ENCODE measurements at places on chromosomes 6 and 20.

DNA sequence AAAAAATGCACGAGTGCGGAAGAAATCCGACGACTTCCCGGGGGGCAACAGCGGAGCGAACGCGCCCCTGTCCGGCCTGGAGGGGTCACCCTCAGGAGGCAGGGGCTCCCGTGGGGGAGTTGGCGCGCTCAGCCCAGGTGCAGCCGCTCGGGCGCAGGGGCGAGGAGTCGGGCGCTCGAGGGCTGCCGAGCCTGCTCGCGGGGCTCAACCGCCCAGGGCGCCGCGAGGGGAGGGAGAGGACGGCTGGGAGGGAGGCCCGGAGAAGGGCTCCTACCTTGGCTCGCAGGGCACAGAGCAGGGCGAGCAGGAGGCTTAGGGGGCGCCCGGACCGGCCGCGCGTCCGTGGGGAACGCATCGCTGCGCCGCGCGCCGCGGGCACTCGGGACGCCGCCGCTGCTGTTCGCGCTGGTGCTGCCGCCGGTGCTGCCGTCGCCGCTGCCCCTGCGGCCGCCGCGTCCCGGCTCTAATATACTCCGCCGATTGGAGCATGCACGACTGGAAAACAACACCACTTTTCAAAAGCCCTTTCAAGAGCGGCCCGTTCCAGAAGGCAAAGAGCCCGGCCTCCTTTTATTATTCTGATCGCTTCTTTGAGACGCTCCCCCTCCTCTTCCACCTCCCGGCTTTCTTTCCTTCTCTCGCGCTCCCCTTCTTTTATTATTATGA is 490 bp downstream of the JAG1 start:
- DNase-seq = peak; percentile 41

DNA sequence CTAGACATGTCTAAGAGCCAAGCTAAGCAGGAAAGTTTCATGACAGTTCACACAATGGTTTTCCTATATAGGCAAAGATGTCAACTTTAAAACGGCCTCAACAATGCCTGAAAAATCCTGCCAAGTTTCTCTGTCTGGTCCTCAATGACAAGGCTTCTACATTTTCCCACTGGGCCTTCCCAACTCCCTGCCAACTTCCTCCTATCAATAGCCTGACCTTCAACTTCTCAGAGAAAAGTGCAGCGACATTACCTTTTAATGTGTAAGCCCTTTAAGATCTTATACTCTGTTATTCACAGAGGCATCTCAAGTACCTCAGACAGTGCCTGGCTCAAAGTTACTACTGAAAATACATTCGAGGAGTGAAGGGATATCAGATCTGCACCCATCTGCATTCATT is 56.2 kb upstream of the BTBD3 start:
- DNase-seq = no peak

DNA sequence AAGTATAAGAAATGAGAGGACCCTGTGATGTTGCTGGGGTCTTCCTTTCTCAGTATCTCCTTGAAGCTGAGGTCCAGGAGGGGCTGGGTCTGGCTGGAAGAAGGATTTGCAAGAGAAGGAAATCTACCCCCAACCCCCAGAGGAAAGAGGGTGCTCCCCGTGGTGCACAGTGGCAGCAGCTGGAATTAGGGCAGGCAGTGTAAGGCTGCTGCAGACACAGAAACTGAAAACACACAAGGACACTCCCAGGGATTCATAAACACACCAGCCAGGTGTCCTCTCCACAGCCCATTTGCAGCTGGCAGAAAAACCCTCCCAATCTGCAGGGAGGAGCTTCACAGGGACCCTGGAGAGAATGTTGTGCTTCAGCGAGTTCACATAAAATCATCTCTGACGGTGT is 297.2 kb downstream of the CDH26 start:
- DNase-seq = no peak

GRCh38 chr6:158761746-158762145 is 57.4 kb downstream of the EZR start:
- DNase-seq = no peak

DNA sequence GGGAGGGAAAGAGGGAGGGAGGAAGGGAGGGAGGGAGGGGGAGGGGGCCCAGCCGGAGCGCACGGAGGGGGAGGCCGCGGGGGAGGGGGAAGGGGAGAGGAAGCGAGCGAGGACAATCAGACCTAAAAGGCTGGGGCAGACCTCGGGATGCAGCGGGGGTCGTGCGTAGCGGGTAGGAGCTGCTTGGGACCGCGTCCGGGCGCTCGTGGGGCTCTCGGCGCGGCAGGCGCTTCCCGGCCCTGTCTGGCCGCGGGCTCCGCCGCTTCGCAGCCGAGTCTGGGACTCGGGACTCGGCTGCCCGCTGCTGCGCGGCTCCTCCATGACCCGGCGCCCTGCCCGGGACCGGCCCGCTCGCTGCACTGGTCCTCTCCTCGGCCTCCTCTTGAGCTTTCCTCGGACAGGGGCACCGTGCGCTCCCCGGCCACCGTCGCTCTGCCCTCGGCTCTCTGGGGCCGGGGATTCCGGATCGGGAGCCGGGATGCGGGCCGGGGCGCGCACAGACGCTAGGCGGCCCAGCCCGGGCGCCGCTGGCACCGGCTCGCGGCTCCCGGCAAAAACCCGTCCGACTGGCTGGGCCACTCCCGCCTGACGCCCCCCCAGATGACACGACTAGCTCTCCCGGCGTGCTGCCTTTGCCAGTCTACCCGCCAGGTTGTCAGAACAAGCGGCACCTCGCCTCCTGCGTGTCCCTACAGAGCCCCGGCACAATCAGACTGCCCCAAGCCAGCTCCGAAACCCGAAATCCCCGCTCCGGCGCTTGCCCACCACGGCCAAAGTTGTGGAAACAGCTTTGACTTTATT is 2.2 kb downstream of the TFAP2A start:
- DNase-seq = no peak

- no peak for DNase-seq
These were observed 14.8 kb downstream of the SLC17A5 start for GRCh38 chr6:73639040-73639439.

DNA sequence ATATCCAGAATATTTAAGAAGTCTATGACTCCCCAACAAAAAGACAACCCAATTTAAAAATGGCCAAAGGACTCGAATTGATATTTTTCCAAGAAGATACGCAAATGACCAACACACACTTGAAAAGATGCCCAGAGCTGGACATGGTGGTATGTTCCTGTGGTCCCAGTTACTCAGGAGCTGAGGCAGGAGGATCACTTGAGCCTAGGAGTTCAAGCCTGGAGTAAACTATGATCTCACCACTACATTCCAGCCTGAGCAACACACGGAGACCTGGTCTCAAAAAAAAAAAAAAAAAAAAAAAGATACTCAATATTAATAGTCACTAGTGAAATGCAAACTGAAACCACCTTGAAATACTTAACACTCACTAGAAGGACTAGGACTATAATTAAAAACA is 12.2 kb upstream of the ARMC2 start:
- no peak for DNase-seq

DNA sequence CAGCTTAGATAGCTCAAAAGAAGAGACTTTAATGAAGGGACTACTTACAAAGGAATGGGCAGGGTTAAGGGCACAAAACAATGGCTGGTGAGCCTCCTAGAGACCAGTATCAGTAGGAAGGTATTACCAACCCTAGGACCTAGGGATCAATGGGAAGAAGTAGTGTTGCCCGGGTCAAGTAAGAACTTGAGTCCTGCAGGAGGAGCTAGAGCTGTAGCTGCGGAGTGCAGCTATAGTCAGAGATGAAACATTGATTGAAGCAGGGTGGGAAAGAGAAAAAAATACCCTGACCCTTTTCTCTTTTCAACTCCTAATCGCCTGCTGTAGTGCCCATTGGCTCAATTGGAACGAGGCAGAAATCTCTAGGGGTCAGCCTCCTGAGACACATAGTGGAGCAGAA is 144.0 kb downstream of the FLRT3 start:
- no peak for DNase-seq

- DNase-seq = no peak
These were observed 289.5 kb upstream of the CDYL start for GRCh38 chr6:4486568-4487315.

- DNase-seq = no peak
These were observed 466.1 kb downstream of the CDKAL1 start for GRCh38 chr6:21000331-21000801.

DNA sequence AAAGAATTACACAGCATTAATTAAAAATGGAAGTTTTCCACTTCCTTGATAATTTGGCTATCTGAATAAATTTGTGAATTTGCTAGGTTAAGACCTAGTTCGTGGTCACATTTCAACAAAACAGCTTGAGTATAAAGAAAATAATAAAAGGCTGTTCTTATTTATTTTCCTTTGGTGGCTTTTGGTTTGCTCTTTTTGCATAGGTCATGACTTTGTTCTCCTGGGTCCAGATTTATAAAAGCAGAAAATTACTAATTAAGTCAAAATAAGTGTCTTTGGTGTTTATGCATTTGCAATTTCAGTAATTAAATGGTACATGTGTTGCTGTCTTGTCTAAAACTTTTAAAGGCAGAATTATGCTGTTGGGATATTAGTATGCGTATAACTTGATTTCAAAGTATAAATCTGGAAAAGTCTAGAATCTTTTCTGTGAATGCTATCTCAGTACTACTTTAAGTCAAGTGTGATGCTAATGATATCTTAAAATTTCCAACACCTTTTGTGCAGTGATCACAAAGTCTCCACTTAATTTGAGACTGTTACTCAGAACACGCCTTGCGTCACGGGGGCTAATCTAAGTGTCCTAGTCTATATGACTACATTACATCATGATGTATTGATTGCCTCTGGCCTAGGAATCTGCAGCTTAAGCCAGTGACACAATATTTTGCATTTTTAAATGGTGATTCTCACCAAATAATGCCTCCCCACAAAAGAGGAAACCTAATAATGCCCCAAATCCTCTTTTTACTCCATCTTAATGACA is 41.0 kb downstream of the GNAS start:
- DNase-seq = peak; percentile 29

- DNase-seq = no peak
These were observed 115.4 kb downstream of the ISM1 start for GRCh38 chr20:13336308-13337089.

GRCh38 chr20:24814556-24815195 is 134.4 kb upstream of the CST7 start:
- DNase-seq = no peak
